Uterine smooth muscle cell (primary cell): ENCODE measurements at places on chromosomes 12 and 14. TPM values are rescaled to one million over a fixed set of nuclear protein-coding genes. Genes with fewer than 3 reads are reported as not detected.

CIROP gene
- 0.11 and 0.25 TPM in 2 replicates for total RNA-seq

GSC gene
- 0.22 TPM in 1 of 2 replicates, not detected in the other for total RNA-seq

CLEC2A gene
- not detected in 2 replicates for total RNA-seq

C12orf56 gene
- 3.3 and 3.9 TPM in 2 replicates for total RNA-seq

SIRT4 gene
- 0.66 and 2.4 TPM in 2 replicates for total RNA-seq

RD3L gene
- total RNA-seq = not detected in 2 replicates

GIT2 gene
- 36.6 and 44.8 TPM in 2 replicates for total RNA-seq

PLA2G1B gene
- total RNA-seq = not detected in 2 replicates

WNK1 gene
- total RNA-seq = 63.0 and 79.2 TPM in 2 replicates

RIMKLB gene
- 29.5 and 37.7 TPM in 2 replicates for total RNA-seq

PIANP gene
- under 0.01 TPM in 1 of 2 replicates, not detected in the other for total RNA-seq

SSPN gene
- total RNA-seq = 14.4 and 19.0 TPM in 2 replicates

MMP17 gene
- 15.6 and 28.1 TPM in 2 replicates for total RNA-seq

GZMB gene
- not detected in 2 replicates for total RNA-seq

BEST3 gene
- total RNA-seq = 0.12 TPM in 1 of 2 replicates, not detected in the other

FAM177A1 gene
- total RNA-seq = 48.4 and 55.0 TPM in 2 replicates
